NCI-H526 (cell line): ENCODE measurements at places on chromosomes 16 and 17.

DNA sequence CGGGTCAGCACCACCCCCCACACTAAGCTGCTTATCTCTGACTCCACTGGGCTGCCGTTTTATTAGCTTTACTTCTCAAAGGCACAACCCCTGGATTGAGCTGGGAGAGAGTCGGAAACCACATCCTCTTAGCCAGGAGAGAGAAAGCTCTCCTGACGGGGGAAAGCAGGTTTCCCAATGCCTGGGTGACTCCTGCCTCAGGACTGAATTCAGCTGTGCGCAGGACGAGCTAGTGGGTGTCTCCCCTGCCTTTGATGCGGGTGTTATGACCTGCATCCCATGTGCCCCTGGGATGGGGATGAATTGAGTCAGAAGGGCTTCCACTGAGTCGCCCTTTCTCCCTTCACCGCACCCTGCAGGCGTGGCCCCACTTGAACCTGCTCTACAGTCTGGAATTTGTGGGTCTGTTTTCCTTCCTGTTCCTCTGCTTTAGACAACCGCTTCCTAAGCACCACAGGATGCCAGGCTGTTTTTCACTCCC lies 819.2 kb upstream of the EEF2KMT start:
- DNase-seq = no peak

- no peak for DNase-seq
These were observed 2.9 kb upstream of the MT1M start for GRCh38 chr16:56629531-56629930.

DNA sequence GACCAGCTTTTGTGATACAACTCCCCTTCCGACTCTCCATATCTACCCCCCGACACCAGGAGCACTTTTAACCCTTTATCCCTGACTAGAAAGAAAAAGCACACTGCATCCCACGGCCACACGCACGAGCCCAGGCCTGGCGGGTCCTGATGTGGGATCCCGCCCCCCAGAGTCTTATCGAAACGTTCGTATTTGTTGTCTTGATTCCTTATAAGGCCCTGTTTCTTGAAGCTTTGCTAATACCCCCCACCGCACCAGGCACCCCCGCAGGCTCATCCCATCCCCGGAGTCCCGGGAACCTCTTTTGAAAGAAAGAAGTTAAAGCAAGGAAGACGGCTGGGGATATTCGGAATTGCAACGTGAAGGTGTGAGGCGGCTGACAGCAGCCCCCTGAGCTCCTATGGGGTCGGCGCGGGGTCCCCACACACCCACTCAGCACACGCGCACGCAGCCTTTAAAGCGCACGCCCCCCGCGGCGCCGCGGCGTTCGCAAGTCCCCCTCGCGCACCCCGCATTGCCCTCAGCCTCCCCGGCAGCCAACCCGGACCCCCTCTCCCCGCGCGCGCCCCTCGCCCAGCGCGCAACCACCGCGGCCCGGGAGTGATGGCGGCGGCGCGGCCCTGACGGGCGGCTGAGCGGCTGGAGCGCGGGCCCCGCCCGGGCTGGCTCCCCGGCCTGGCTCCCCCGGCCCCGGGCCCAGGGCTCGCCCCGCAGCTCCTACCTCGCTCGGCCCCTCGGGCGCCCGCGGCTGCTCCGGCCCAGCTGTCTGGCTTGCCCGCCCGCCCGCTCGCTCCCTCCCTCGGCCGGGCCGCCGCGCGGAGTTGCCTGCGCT lies 448 bp downstream of the STAT5B start:
- DNase-seq = peak; percentile 59

- no peak for DNase-seq
These were observed 45.1 kb downstream of the CMIP start for GRCh38 chr16:81489547-81490267.

DNA sequence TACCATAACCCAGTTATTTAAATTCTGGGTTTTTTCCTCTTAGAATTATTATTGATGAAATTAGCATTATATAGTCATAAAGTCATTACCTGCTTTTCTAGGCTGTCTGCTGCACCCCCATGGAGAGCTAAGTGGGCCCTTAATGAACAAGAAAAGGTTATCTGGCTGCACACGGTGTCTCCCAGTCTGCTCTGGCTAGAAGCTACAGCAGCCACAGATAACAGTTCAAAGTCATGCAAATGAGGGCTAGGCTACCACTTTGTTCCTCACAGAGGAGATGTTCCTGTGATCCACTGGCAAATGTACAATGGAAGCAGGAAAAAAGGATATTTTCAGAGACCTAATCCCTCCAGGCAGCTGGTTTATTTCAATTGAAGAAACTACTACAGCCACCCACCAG lies 112.1 kb downstream of the SNX11 start:
- DNase-seq = peak; percentile 70

GRCh38 chr16:82653550-82654511 lies 27.1 kb downstream of the CDH13 start:
- DNase-seq = no peak

GRCh38 chr17:28145348-28145747 lies 102.9 kb downstream of the NLK start:
- no peak for DNase-seq

DNA sequence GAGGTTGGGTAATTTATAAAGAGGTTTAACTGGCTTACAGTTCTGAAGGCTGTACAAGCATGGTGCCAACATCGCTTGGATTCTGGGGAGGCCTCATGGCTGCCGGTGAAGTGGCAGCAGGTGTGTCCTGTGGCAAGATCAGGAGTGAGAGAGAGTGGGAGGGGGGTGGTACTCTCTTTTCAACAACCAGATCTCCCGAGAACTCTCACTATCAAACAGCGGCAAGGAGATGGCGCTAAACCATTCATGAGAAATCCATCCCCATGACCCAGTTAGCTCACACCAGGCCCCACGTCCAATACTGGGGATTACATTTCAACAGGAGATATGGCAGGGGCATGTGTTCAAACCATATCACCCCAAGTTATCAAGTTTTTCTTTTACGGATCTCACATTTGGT lies 44.0 kb upstream of the CBX4 start:
- DNase-seq = no peak

DNA sequence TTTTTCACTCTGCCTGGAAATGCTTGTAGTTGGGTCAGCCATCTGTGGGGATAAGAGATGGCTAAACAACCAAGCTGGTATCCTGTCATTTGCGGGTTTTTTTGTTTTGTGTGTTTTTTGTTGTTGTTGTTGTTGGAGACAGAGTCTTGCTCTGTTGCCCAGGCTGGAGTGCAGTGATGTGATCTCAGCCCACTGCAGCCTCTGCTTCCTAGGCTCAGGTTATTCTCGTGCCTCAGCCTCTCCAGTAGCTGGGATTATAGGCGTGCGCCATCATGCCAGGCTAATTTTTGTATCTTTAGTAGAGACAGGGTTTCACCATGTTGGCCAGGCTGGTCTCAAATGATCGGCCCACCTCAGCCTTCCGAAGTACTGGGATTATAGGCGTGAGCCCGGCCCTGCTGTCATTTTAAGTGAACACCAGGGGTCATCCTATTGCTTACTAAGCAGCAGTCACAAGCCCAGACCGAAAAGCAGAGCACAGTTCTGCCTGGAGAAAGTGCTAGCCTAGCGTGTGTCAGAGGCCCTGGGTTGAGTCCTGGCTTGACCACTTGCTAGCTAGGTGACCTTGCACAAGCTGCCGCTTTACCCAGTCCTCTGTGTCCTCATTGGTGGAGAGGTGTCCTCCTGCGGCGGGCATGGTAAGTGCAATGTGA lies 4.6 kb downstream of the SMCR8 start:
- no peak for DNase-seq

DNA sequence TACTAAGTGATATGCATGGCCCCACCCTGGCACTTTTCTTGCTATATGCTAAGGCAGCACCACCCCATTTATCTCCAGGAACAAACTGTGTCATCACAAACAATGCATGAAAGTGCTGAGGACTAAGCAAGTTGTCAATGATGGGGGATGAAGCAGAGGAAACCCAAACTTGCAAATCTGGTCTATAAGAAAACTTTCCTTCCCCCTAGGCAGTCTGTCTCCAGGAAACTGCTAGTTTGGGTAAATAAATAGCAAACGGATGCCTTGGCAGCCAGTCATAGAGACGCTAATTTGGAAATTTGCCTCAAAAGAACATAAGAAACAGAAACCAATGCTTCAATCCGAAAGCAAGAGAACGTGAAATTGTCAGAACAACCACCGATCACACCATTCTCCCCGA lies 5.6 kb upstream of the HSBP1 start:
- DNase-seq = no peak

DNA sequence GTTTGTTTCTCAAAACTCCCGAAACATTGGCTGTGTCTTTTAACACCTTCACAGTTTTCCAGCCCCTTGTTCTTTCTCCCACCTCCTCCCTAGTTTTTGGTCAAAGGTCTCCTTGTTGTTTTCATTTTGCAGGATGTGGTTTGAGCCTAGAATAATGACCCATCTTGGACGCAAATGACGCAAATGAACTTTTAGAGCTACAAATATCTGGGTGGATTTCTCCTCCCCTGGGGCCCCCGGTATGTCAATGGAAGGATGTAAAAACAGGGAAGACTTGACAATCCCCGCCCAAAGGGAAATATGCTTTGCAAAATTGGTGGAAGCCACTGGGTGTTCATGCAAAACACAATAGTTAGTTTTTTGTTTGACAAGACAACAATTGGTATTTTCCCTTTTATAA lies 236.0 kb upstream of the IRX3 start:
- no peak for DNase-seq

DNA sequence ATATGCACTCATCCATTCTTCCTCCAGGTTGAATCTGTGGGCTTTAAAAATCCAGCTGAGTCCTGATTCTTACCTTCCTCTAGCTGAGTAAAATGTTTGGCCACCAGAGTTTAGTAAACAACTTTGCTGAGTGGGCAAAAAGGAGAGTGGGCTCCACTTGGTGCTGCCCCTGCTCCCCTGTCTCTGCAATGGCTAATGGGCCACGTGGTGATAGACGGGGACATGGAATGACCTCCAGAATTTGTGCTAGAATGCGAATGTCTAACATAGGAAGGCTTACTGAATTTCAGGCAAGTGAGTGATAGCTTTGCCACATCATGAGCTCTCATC lies 137.3 kb upstream of the CES5A start:
- no peak for DNase-seq

GRCh38 chr16:28943281-28943680 lies 7.5 kb upstream of the NFATC2IP start:
- DNase-seq = no peak

GRCh38 chr17:9064311-9064834 lies 43.1 kb downstream of the NTN1 start:
- no peak for DNase-seq

- DNase-seq = no peak
These were observed 129.5 kb downstream of the SOCS1 start for GRCh38 chr16:11126399-11127054.

GRCh38 chr16:72930396-72930795 lies 117.5 kb downstream of the ZFHX3 start:
- DNase-seq = no peak

- DNase-seq = no peak
These were observed 9.5 kb downstream of the UTP4 start for GRCh38 chr16:69141936-69142335.

DNA sequence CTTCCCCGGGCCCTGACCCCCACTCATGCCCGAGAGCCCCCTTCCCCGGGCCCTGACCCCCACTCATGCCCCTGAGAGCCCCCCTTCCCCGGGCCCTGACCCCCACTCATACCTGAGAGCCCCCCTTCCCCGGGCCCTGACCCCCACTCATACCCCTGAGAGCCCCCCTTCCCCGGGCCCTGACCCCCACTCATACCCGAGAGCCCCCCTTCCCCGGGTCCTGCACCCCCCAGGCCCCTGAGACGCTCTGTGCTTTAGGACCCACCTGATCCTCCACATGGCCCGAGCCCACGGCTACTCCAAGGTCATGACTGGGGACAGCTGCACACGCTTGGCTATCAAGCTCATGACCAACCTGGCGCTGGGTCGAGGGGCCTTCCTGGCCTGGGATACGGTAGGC lies 6.8 kb downstream of the CTU2 start:
- no peak for DNase-seq

GRCh38 chr16:72410492-72410891 lies 238.5 kb upstream of the PMFBP1 start:
- DNase-seq = no peak

GRCh38 chr17:13393841-13394710 lies 207.7 kb downstream of the HS3ST3A1 start:
- DNase-seq = no peak

GRCh38 chr16:89118361-89119165 lies 24.9 kb downstream of the ACSF3 start:
- DNase-seq = no peak

- no peak for DNase-seq
These were observed 74.6 kb downstream of the N4BP1 start for GRCh38 chr16:48535369-48535787.

DNA sequence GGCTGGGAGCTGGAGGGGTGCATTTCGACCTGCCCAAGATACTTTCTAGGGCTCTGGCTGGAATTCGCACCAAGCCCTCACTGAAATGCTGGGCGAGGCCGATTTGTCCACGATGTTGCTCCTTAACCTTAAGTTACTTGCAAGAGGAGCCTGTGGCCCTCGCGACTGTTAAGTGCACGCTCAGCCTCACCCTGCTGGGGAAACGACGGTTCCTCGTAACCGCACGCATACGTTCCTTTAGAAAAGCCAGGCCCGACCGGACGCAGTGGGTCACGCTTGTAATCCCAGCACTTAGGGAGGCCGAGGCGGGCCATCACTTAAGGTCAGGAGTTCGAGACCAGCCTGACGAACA lies 607 bp upstream of the NCOR1 start:
- DNase-seq = peak; percentile 32

DNA sequence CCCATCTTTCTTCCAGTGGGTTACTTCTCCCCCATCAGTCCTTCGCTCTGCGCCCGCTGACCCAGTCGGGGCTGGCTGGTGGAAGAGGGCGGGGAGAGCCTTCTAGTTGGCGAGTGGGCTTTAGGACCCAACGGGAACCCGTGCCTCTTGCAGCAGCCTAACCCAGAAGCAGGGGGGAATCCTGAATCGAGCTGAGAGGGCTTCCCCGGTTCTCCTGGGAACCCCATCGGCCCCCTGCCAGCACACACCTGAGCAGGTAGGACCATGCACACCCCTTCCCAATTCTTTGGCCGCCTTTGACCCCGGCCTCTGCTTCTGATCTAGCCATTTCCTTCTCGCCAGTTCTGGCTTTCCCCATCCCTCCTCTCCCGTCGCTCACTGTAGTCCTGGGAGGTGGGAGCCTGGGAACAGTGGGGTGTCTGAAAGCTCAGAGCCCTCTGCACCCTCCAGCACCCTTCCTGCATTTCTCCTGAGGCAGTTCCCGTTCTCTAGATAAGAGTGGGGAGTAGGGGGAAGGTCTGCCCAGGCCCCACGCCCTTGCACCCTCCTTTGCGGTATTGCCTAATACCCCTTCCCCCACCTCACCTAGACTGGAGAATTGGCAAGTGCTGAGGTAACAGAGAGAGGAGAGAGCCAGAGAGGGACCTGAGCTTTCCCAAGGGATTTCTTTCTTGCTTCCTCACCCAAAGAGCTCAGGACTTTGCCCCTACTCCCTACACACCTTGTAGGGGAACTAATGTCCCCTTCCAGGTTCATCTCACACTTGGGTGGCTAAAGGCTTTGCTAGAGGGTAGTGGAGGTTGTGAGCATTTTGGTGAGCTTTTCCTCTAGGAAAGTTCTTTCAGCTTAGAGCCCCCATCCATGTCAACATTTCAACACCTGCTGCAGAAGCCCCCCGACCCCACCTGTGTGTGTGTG lies at the start of gene RARA:
TSS of gene RARA (plus strand) at position 150 of the 918 bp plus-strand sequence. CDS start 22,039 bp downstream, outside the sequence.
- DNase-seq = no peak

GRCh38 chr17:64216338-64217248 lies 46.5 kb downstream of the TEX2 start:
- peak; percentile 32 for DNase-seq
